Type B pancreatic cell (in vitro differentiated cells): ENCODE measurements at places on chromosomes 2 and 18. TPM values are rescaled to one million over a fixed set of nuclear protein-coding genes. Genes with fewer than 3 reads are reported as not detected.
A peak's percentile ranks its signal among the peaks of the same experiment; 100 is the strongest.

DNA sequence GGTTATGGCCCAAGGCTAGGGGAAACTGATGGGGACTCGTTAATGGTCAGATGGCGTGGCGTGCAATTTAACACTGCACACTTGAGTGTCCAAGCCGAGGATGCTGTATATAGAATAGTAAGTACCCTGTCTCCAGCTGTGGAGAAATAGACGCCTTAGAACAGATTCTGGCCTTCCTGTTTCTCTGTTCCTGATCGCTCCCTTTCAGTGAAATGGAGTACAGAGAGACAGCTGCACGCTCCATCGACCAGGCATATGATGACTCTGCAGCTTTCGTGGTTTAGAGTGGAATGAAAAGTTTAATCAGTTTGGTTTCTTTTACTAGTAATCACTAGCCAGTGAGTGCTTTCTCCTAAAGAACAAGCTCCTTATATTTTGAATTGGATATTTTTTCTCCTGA, 213.4 kb downstream of the NEDD4L start:
- peak overlapping the region; percentile 54 for H3K27ac ChIP-seq
- peaks cover 25% of the 10 kb centered on the region for H3K36me3 ChIP-seq
- peaks cover 33% of the 10 kb centered on the region for H3K4me1 ChIP-seq
- H3K27me3 ChIP-seq: no peaks in the 10 kb centered on the region
- DNase-seq: no peak

DNA sequence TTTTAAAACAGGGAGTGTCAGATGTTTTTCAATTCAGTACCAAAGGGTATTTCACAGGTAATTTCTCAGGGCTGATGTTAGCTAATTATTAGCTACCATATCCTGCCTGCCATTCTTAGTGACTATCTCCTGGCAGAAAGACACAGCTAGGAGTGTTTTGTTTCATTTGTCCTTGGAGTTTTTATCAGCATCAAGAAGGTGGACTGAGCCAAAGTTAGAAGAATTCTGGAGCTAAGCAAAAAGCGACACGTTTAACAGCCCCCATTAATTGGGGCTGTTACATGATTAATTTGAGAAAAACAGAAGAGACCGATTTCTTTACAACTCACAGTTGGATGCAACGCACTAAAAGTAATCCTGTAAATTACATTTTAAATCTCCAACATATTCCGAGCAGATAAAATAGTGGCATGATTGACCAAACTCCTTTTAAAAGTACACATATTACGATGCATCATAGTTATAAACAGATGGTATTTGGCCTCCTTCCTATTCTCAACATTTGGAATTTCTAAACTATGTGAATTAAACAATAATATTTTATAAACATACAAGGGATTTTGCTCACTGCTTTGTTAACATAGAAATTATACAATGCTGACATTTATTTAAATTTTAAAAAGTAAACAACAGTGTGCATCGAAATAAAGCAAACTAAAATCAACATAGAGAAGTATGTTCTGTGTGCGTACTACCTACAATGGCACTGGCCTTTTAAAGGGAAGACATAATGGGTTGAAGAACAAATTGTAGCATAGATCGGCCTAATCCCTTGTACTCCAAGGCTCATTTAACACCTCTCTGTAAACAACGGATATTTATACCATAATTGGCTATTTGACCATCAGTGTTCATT, 585.1 kb downstream of the ZEB2 start:
- peaks cover 64% of the 10 kb centered on the region for H3K27me3 ChIP-seq
- H3K4me1 ChIP-seq: peaks cover 11% of the 10 kb centered on the region
- H3K36me3 ChIP-seq: no peaks in the 10 kb centered on the region
- peak overlapping the region; percentile 30 for H3K4me3 ChIP-seq
- H3K27ac ChIP-seq: no peak overlapping the region

DNA sequence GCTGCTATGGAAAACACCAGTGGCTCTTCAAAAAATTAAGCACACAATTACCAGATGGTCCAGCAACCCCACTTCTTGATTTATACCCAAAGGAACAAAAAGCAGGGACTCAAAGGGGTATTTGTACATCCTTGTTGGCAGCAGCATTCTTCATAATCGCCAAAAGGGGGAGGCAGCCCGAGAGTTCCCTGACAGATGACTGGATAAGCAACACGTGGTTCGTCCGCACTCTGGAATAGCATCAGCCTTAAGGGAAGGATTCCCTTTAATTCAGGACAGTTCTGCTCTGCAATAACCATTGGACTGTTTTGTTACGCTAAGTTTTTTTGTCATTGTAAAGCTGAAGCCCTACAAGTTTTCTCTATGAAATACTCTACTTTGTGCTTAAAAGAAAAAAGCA, 76.7 kb upstream of the TWIST2 start:
- H3K4me3 ChIP-seq: no peak overlapping the region
- no peaks in the 10 kb centered on the region for H3K36me3 ChIP-seq
- H3K4me1 ChIP-seq: peaks cover 8% of the 10 kb centered on the region
- H3K27me3 ChIP-seq: peaks cover 72% of the 10 kb centered on the region

DNA sequence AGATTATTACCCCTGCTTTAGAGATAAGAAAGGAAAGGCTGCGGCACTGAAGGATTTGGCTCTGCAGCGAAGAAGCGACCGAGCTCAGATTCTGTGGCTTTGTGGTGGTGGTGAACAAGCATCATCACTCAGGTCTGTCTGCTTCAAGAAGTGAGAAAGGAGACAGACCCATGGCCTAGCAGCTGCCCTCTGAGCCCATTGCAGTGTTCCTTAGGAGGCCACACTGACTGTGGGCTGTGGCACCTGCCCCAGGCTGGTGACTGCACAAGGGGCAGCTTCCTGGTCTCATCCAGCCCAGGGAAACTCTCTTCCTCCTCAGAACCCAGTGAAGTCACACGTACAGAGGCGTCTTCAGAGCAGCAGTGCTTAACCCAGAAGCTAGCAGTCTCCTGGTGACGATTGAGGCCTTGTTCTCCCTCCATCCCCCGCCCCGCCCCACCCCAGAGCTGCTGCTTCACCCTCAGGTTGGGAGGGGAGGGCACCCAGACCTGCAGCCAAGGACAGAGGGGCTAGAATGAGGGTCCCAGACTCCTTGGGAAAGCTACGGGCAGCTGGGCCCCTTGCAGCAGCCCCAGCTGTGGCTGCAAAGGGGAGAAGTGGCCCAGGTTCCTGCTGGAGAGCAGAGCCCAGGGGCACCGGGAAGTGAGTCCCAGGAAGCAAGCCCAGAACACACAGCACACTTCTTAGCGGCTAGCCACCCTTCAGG, 22.2 kb downstream of the BIN1 start:
- no peak for DNase-seq
- H3K27me3 ChIP-seq: no peaks in the 10 kb centered on the region
- peaks cover 4% of the 10 kb centered on the region for H3K36me3 ChIP-seq
- peaks cover 45% of the 10 kb centered on the region for H3K4me1 ChIP-seq
- no peak overlapping the region for H3K4me3 ChIP-seq

- H3K4me3 ChIP-seq: no peak overlapping the region
- peaks cover 19% of the 10 kb centered on the region for H3K36me3 ChIP-seq
- no peak for DNase-seq
- H3K27me3 ChIP-seq: no peaks in the 10 kb centered on the region
- peaks cover 20% of the 10 kb centered on the region for H3K4me1 ChIP-seq
- H3K27ac ChIP-seq: no peak overlapping the region
These were observed 130.1 kb downstream of the GBX2 start for GRCh38 chr2:236038096-236038495.

- DNase-seq: no peak
- H3K4me1 ChIP-seq: no peaks in the 10 kb centered on the region
- H3K27me3 ChIP-seq: no peaks in the 10 kb centered on the region
- H3K36me3 ChIP-seq: no peaks in the 10 kb centered on the region
- no peak overlapping the region for H3K4me3 ChIP-seq
- H3K27ac ChIP-seq: no peak overlapping the region
These were observed 11.1 kb upstream of the KLHL30 start for GRCh38 chr2:238127165-238128060.

GRCh38 chr2:163347982-163348856, 387.6 kb downstream of the FIGN start:
- DNase-seq: peak; percentile 76
- H3K4me3 ChIP-seq: peak overlapping the region; percentile 88
- no peaks in the 10 kb centered on the region for H3K36me3 ChIP-seq
- no peaks in the 10 kb centered on the region for H3K27me3 ChIP-seq
- H3K4me1 ChIP-seq: peaks cover 27% of the 10 kb centered on the region

DNA sequence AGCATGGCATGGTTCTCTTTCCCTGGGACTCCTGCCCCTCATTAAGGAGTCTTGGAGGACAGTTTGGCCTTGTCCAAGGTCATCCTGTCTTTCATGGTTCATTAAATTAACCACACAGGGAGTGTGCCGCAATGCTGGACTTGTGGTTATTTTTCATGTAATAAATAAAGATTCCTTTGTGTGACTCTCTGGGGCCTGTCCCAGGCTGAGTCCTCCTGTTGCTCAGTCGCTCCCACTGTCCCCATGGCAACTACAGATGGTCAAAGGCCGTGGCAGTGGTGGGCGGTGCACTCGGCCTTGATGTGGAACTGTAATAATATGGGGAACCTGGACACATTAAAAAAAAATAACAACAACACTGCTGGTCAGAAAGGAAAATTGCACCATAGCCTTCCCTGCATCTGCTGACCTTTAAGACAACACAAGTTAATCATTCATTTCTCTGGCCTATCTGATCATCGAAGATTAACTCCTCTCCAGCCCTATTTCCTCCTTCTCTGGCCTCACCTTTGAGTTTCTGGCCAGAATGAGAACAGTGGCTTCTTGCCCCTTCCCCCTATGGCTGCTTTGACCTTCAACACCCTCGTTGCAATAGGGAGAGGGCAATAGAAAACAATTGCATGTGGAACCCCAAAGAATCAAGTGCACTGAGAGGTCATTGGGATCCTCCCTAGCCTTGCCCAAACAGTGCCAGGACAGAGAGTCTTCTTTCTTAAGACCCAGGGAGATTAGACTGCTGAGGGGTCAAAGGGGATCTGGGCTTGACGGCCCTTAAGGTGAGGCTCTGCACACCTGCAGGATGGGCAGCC, 44.7 kb downstream of the PSD4 start:
- DNase-seq: no peak
- no peaks in the 10 kb centered on the region for H3K27me3 ChIP-seq
- peak overlapping the region; percentile 59 for H3K4me3 ChIP-seq
- H3K36me3 ChIP-seq: no peaks in the 10 kb centered on the region
- H3K4me1 ChIP-seq: peaks cover 28% of the 10 kb centered on the region

DNA sequence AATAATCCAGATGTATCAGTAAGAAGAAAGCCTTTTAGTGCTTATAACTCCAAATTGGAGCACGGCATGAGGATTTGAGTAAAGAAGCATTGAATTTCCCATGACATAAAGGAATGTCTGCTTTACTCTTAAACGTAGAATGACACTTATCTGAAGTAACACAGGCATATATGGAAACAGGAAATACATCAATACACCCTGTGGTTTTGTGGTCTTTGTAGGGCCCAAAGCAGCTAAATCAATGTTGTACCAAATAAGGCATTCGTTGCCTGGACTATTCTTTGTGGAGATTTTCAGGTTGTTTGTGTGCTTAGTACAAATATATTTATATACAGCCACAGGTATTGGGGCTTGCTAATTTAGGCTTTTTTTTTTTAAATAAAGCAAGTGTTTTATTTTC, 660.5 kb downstream of the LRRTM4 start:
- no peaks in the 10 kb centered on the region for H3K4me1 ChIP-seq
- H3K27me3 ChIP-seq: peaks cover 3% of the 10 kb centered on the region
- no peak overlapping the region for H3K4me3 ChIP-seq
- no peaks in the 10 kb centered on the region for H3K36me3 ChIP-seq
- H3K27ac ChIP-seq: no peak overlapping the region
- DNase-seq: no peak

- no peaks in the 10 kb centered on the region for H3K36me3 ChIP-seq
- no peak overlapping the region for H3K4me3 ChIP-seq
- peaks cover 14% of the 10 kb centered on the region for H3K4me1 ChIP-seq
- H3K27ac ChIP-seq: no peak overlapping the region
- H3K27me3 ChIP-seq: no peaks in the 10 kb centered on the region
These were observed 317.9 kb upstream of the PKDCC start for GRCh38 chr2:41729800-41730364.

DNA sequence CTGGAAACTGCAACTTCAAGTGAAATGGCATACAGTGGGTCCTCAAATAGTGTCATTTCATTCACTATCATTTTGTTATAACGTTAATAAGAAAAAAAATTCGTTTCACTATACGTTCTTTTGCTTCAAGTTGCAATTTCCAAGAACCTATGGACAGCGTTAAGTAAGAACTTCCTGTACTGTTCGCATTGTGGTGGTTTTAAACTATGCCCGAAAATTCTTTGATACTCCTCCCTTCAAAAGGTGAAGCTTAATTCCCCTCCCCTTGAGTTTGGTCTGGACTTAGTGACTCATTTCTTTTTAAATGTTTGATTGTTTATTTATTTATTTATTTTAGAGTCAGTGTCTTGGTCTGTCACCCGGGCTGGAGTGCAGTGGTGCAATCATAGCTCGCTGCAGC, 20.7 kb downstream of the GNLY start:
- H3K27me3 ChIP-seq: peaks cover 3% of the 10 kb centered on the region
- peaks cover 31% of the 10 kb centered on the region for H3K4me1 ChIP-seq
- no peak for DNase-seq
- no peaks in the 10 kb centered on the region for H3K36me3 ChIP-seq

GRCh38 chr2:98503481-98504105, 58.9 kb downstream of the INPP4A start:
- DNase-seq: no peak
- H3K4me3 ChIP-seq: no peak overlapping the region
- peak overlapping the region; percentile 62 for H3K27ac ChIP-seq
- peaks cover 3% of the 10 kb centered on the region for H3K36me3 ChIP-seq
- peaks cover 69% of the 10 kb centered on the region for H3K4me1 ChIP-seq

DNA sequence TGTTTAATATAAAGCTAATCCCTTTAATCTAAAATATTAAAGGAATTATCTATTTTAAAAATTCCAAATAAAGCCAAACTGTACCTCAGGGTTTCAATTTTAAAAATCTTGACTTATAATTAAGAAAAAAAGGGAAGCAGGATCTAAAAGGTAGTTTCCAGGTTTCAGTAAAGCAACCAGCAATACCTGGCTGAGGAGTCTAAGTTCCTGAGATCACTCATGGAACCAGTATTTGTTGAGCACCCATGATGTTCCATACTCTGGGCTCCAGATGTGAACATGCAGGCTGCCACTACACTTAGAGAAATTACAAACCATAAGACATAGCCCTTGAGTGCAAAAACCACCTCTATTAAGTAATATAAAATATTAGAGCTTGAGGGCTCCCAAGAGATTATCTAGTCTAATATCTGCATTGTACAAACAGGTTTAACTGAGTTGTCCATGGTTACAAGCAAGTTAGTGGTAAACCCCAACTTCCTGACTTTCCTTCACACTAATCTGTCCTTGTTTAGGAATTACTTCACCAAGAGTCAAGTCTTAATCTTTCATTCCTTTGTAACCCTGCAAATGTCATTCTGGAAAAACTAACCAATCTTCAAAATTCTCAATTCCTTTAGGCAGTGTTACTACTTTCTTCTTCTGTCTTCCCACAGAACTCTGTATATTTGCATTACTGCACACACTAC, 49.2 kb downstream of the CLASP1 start:
- H3K4me3 ChIP-seq: no peak overlapping the region
- peaks cover 28% of the 10 kb centered on the region for H3K4me1 ChIP-seq
- DNase-seq: no peak
- H3K27me3 ChIP-seq: no peaks in the 10 kb centered on the region

Gene TTC27
- 13.5 and 20.4 TPM in 2 replicates for total RNA-seq

Gene CTAGE1
- total RNA-seq: not detected in 2 replicates

Gene POTEJ
- total RNA-seq: not detected in 2 replicates

Gene ZNF396
- total RNA-seq: 4.8 and 4.9 TPM in 2 replicates

Gene CDCA7
- total RNA-seq: 13.1 and 54.0 TPM in 2 replicates

Gene NEDD4L
- 84.7 and 93.5 TPM in 2 replicates for total RNA-seq

Gene RRM2
- total RNA-seq: 50.7 and 109 TPM in 2 replicates
